ENCODE measurements at places on chromosomes 3 and 15.

DNA sequence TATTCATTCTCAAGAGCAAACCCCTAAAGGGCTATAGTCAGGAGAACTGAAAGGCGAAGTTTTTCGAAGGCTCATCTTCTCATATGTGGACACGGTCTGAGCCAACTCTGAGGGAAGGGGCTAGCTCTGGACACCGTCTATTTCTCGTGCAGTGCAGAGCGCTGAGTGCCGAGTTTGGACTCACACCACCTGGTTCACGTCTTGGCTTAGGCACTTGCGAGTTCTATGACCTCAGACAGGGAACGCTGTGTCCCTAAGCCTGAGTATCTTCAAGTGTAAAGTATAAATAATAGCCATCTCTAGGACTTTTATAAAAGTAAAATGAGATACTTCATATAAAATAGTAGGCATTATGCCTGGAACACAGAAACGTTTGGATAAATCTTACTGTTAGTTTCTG, 223.7 kb downstream of the FMN1 start:
- no peak for DNase-seq

GRCh38 chr3:107674371-107674770, 151.6 kb downstream of the BBX start:
- DNase-seq: no peak

DNA sequence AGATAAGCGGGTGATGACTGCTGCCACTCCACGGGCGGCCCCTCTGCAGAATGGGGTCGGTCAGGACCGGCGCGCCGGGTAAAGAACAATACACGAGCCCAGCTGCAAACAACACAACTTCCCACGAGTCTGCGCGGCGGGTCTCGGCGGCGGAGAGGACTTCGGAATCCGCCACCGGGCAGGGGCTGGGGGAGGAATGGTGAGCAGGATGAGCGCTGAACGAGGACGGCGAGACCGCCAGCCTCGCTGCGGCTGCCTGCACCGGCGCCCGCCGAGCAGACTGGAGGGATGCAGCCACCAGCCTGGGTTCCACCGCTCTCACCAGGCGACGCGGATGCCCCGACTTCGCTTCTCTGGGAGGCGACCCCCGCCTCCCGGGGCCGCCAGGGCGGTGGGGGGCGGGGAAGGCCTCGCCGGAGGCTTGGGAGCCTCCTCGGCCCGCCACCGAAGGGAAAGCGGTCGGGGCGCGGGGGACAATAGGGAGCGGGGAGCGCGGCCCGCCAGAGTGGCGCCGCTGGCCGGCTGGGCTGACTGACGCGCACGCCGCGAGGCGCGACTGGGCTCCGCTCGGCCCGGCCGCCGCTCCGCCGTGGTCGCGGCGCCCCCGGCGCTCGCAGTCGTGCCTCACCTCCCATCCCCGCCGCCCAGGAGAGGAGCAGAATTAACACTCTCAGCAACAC, 515 bp downstream of the ADAM10 start:
- peak; percentile 53 for DNase-seq

DNA sequence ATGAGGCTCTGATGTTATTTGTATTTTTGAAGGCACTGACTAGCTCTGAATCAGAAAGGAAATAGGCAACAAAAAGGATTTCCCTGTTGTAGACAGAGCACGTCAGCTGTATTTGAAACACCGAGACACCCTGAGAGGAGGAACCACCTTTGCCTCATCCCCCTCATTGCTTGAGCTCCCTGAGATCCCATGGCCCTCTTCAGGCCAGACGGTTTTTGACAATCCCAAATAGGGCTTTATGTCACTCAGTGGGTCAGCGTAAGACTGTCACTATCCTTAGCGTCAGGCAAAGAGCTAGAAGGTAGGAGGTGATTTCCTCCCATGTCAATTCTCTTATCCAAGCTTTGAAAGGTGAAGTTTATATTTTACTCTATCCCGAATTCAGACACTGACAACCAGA, 254.3 kb downstream of the ZNF621 start:
- DNase-seq: no peak

DNA sequence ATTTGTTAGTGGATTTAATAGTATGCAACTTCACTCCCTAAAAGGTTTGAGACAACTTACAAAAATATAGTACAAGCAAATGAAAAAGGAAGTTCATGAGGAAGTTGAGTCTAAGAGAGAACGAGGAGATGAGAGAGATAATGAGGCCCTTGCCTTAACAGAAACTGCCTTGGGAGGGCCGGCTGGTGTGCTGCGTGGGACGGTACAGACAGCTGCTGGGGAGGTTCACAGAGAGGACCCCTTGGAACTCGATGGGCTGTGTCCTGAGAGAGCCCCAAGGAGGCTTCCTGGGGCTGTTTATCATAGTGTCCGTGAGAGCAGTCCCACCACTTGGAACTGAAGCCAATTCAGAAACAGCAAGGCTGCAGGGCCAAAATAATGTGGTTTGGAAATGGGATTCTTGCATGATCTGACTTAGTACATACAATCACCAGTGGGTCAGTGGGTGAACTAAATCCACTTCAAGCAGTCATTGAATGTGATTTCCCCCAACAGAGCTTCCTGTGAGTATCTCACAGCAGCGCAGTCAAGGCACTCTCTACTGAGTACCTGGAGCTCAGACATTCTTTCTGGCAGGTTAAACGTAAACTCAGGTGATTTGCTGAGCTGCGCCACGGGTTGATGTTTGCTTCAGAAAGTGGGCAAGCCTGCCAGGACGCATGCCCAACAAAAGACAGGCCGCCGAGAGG, 90.8 kb downstream of the CRTC3 start:
- peak; percentile 53 for DNase-seq

DNA sequence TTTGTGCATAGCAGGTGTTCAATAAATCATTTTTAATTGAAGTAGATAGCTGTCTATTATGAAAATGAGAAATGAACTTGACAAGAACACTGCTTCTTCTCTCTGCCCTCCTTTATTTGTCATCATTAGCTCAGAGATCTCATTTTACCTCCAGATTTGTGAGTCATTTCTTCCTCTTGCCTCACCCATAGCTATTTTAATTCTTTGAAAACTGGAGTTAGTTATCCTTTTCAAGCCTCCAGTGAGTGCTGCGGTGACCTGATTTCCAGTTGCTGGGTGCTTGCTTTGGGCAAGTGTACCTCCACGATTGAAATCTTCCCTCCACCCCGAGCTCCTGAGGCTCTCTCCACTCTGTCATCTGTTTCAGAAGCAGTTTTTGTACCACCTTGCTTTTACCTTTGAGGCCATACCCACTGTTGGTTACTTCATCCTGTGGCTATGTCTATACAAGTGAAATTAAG, 114.6 kb downstream of the NFKBIZ start:
- DNase-seq: peak; percentile 41

DNA sequence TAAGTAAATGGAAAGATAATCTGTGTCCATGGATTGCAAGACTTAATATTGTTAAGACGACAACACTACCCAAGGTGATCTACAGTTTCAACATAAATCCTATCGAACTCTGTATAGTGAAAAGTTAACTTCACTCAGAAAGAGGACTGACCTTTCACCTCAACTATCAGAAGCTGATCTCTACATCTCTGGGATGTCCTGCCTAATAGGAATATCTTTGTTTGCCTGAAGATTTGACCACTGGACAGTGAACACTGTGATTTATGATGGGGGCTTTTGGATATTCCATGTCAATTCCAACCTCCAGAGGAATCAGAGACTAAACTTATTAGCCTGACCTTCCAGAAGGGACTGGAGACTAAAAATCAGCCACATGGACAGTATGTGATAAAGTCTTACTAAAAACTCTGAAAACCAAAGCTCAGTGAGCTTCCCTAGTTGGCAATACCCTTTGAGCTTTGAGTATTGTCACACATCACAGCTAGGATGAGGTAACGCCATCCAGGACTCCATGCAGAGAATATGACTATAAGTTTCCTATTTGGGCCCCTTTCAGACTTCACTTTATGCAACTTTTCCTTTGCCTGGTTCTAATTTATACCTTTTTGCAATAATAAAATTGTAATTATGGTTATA, 164.9 kb upstream of the SETMAR start:
- DNase-seq: no peak

GRCh38 chr15:100032358-100033085, 299.3 kb upstream of the LYSMD4 start:
- no peak for DNase-seq

DNA sequence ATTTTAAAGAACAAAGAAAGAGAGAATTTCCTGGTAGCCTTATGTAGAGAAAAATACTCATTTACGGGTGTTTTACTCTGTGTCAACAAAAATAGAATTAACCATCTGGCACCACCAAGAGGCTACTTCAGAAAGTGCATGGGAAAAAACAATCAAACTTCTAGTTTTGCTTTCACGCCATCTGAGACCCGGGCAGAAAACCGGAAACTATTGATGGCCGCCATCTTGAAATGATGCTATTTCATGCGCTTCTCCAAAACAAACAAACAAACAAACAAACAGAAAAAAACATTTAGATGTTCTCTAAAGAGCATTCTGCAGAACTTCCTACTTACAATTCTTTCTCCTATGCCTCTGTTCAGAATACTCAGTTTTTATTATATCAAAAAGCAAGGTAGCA, 49.4 kb upstream of the SYNPR start:
- peak; percentile 8 for DNase-seq

GRCh38 chr3:46651084-46651483, 38.8 kb downstream of the FAM240A start:
- DNase-seq: no peak

- no peak for DNase-seq
Observed at GRCh38 chr15:48976444-48977088, 12.8 kb upstream of the SHC4 start.

DNA sequence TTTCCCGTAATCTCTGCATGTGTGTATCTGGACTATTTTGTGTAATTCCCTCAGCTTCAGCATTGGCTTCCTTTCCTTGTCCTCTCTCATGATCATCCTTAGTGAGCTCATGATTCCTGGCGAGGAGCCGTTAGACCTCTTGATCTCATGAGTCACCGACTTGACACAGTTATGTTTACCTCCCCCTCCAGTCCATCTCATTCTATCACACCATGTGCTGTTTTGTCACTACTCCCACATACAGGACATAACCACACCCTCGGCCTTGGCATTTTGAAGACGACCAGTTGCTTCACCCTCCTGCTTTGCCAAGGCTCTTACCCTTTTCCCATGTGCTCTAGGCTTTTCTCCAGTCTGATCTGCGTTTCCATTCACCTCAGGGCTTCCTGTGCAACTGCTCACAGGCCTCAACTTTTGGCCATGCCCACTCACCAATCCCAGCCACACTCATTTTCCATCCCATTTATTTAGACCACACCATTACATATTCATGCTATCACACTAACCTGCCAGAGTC, 41.5 kb downstream of the CP start:
- no peak for DNase-seq

DNA sequence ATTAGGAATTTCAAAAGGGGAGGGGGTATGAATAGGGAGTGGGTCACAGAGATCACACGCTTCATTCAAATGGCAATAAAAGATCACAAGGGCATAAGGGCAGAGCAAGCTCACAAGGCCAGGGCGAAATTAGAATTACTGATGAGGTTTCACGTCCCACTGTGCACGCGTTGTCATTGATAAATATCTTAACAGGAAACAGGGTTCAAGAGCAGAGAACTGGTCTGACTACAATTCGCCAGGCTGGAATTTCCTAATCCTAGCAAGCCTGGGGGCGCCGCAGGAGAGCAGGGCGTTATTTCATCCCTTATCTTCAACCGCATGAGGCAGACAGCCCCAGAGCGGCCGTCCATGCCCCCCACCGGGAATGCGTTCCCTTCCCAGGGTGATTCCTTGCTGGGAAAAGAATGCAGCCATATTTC, 18.1 kb upstream of the SMCO1 start:
- no peak for DNase-seq

DNA sequence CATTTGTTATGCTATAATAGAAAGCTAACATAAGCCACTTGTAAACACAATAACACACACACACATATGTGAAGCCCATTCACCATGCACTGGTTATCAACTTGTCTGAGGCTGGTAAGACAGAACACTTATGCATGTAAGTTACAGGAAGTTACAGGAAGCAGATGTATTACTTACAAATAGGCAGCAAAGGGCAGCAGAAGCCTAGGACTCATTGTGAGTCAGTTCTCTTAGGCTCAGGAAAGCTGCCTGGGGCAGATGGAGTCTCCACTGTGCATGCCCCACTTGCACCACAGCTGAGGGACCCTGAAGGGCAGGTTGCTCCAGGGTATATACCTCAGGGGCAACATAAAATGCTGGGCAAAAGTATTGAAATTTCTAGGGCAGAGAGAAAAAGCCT, 748.8 kb upstream of the CCDC54 start:
- DNase-seq: no peak

- peak; percentile 50 for DNase-seq
Observed at GRCh38 chr3:16816048-16816780, 68.5 kb upstream of the PLCL2 start.

GRCh38 chr15:42692536-42692935, 44.4 kb downstream of the CDAN1 start:
- no peak for DNase-seq

DNA sequence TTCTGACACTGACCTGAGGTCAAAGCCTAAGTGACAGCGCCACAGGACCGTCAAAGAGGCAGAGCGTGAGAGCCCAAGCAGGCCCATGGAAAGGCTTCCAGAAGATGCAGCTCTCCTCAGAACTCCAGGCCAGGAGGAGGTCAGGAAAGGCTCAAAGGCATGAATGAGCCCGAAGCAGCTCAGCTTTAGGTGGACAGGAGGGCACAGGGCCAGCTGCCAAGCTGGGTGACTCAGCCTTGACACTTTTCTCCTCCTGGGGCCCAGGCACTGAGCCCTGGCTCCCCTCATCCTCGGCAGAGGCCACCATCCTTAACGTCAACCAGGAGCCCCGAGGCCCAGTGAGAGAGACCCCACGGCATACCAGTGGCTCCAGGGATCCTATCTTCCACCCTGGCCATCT, 62.9 kb downstream of the ADCY5 start:
- DNase-seq: no peak

GRCh38 chr15:74611341-74611740, 4.3 kb upstream of the CLK3 start:
- DNase-seq: no peak

DNA sequence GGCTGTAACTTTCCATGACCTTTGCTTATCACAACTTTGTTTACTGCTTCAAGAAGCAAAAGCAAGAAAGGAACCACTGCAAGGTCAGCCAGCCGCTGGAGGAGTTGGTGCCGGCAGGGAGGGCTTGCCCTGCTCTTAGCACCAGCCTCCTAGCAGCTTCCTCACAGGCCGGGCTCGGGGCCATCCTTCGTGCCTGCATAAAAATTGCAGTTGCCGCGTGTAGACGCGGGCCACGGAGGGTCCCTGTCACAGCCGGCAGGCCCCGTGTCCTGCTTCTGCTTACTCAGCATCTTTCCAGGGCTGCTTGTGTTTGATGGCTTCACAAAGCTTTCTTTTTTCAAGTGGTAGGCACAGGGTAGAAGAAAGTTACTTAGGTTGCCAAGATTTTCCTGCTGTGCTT, 84.4 kb downstream of the PGPEP1L start:
- DNase-seq: no peak

DNA sequence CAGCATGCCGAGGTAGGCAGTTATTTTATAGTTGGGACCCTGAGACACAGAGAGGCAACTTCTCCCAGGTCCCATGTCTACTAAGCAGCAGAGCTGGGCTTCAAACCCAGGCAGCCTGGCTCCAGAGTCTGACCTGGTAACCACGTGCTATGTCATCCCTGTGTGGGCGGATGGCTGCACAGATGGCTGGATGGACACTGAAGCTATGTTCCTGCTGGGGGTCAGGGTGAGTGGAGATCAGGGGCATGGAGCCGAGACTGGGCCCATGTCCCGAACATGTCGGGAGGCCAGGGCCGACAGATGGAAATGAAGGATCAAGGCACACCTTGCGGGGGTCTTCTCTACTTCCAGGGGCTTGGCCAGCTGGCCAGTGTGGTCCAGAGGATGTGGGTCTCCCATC, 9.3 kb upstream of the FBLN2 start:
- no peak for DNase-seq

- DNase-seq: no peak
Observed at GRCh38 chr15:39213385-39213840, 367.5 kb upstream of the THBS1 start.

- DNase-seq: no peak
Observed at GRCh38 chr15:73985101-73985873, 6.8 kb downstream of the STOML1 start.

All from activated CD4-positive, alpha-beta T cell treated with anti-CD3 and anti-CD28 coated beads, Interleukin-10, Interleukin-2, amounts not matched to agents 100 ng/mL and 50 ng/mL, durations not matched to agents 16 hours and 8 hours (primary cell).